ENCODE measurements at places on chromosomes 11 and 22. TPM values are rescaled to one million over a fixed set of nuclear protein-coding genes. Genes with fewer than 3 reads are reported as not detected.

The CHRDL2 gene
- total RNA-seq, result not detected

The CECR2 gene
- total RNA-seq, result 0.37 TPM

The OR6A2 gene
- total RNA-seq, result 0.37 TPM

The CHRNA10 gene
- total RNA-seq, result 0.66 TPM

The CLCF1 gene
- 3.9 TPM for total RNA-seq

The FREY1 gene
- 0.89 TPM for total RNA-seq

The SOX10 gene
- not detected for total RNA-seq

The CDHR5 gene
- not detected for total RNA-seq

The UFD1 gene
- total RNA-seq, result 105 TPM

The DBX1 gene
- not detected for total RNA-seq

The ISX gene
- total RNA-seq, result not detected

The PNPLA3 gene
- total RNA-seq, result 3.5 TPM

The OR5P2 gene
- total RNA-seq, result not detected

The USP28 gene
- 38.5 TPM for total RNA-seq

The KCNJ11 gene
- not detected for total RNA-seq

The CNIH2 gene
- 0.25 TPM for total RNA-seq

The OR6T1 gene
- total RNA-seq, result not detected

The SCN3B gene
- under 0.01 TPM for total RNA-seq

The SYCE3 gene
- not detected for total RNA-seq

The FXYD6 gene
- total RNA-seq, result 0.37 TPM

The TSSK2 gene
- not detected for total RNA-seq

The PATE2 gene
- total RNA-seq, result 0.22 TPM

The SRSF8 gene
- 10.6 TPM for total RNA-seq

Measured in uterine smooth muscle cell (primary cell).